ENCODE measurements at places on chromosomes 13 and 19. TPM values are rescaled to one million over a fixed set of nuclear protein-coding genes. Genes with fewer than 3 reads are reported as not detected.

Gene FLT1
- 6.2 TPM for total RNA-seq

Gene CABP5
- total RNA-seq = not detected

Gene C5AR2
- total RNA-seq = under 0.01 TPM

Gene LILRA1
- not detected for total RNA-seq

Gene FFAR3
- not detected for total RNA-seq

Gene RNF113B
- not detected for total RNA-seq

Gene TMEM190
- total RNA-seq = not detected

Gene CEACAM8
- not detected for total RNA-seq

Gene TGFBR3L
- total RNA-seq = 0.89 TPM

Gene PCP2
- total RNA-seq = not detected

Gene MICU2
- total RNA-seq = 70.3 TPM

Gene PSG11
- not detected for total RNA-seq

Gene KMT5C
- total RNA-seq = 6.5 TPM

Gene OPA3
- total RNA-seq = 6.0 TPM

Gene PPAN
- total RNA-seq = 42.7 TPM

Gene SIGLEC8
- total RNA-seq = not detected

Gene SIAH3
- under 0.01 TPM for total RNA-seq

Gene FUT2
- not detected for total RNA-seq

Gene ZNF682
- total RNA-seq = 1.7 TPM

Gene B3GNT8
- 1.5 TPM for total RNA-seq

Gene RNASEH2B
- 55.9 TPM for total RNA-seq

Gene FLT3
- not detected for total RNA-seq

Gene THSD8
- not detected for total RNA-seq

Data from uterine smooth muscle cell (primary cell).